ENCODE measurements at places on chromosomes 2 and 18.

DNA sequence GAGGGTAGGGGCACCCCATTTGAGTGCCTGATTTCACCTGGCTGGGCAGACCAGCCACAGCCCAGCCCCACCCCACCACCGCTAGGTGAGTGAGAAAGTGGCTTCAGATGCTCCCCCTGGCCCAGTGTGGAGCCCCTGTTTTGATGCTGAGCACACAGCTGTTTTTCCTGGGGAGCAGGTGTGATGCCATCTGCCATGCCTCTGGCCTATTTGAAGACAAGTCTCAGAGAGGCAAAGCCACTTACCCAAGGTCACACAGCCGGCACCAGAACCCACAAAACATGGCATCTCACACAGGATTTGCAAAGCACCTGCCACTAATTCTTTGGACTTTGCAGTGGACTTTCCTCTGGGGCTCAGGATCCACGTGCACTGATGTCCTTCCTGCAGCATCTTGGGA, 131.3 kb downstream of the INHBB start:
- no peak for DNase-seq

- DNase-seq, result no peak
Measured at GRCh38 chr18:77208964-77209363, 40.7 kb upstream of the GALR1 start.

- DNase-seq, result no peak
Measured at GRCh38 chr18:11052800-11053199, 96.6 kb downstream of the PIEZO2 start.

- no peak for DNase-seq
Measured at GRCh38 chr2:226906163-226906693, 70.4 kb downstream of the RHBDD1 start.

DNA sequence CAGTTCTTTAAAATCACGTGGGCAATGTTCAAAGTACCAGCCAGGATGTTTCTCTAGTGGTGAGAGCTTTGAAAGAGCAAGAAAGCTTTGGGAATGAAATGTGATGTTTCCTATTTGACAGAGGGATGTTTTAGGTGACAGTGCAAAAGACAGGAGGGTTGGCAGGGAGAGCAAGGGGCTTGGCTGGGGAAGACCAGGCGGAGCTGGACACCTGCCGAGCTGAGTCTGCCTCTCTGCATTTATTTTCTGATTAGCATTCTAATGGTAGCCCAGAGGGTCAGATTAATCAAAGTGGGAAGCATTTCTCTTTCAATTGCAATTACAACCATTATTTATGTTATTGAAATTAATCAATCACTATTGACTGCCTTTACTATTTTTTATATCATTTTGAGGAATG, 145.4 kb upstream of the RAB12 start:
- no peak for DNase-seq

DNA sequence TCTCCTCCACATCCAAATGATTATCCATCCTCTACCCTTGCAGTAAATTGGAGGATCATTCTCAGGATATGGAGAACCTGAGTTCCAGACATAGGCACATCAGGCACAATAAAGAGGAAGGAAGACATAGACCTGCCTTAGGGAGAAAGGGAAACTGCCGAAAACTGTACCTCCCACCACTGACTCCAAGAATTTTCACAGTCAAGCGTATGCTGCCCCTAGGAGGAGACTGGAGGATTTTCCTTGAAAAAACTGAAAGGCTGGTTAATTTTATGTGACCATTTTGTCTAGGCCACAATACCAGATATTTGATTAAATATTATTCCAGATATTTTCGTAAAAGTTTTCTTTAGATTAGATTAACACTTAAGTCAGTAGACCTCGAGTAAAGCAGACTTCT, 638.5 kb upstream of the PKDCC start:
- no peak for DNase-seq

DNA sequence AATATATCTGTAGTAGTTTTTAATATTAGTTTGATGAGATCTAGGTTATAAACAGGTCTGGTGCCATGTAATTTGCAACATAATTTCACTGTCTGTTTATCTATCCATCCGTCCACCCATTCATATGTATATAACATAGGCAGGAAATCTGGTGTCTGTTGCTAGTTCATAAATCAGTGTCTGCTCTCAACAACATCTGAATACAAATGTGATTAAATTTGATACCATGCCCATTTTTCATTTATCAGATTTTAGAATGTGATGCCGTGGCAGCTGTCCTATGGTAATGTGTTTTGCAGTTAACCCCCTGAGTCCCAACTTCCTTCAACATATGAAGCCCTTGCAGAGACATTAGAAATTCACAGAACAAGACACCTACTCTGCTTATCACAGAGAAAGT, 228.4 kb downstream of the CMPK2 start:
- DNase-seq, result no peak

GRCh38 chr2:42744545-42745082, 19.3 kb downstream of the OXER1 start:
- DNase-seq, result no peak

- no peak for DNase-seq
Measured at GRCh38 chr2:84643991-84644390, 127.7 kb downstream of the DNAH6 start.

DNA sequence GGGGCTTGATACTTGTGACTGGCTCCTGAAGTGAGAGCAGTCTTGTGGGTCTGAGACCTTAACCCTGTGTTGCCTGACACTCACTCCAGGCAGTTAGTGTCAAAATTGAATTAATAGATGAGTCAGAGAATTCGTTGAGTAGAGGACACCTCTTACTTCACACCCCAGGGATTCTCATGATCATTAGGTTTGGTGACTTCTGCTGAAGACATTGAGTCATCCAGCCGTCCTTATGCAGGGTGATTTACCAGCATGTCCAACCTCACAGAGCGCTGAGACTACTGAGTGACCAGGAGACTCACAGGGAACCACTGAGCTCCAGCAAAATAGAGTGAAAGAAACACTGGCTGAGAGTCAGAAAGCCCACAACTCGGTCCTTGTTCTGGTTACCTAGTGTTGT, 36.0 kb upstream of the EVA1A start:
- DNase-seq, result no peak

DNA sequence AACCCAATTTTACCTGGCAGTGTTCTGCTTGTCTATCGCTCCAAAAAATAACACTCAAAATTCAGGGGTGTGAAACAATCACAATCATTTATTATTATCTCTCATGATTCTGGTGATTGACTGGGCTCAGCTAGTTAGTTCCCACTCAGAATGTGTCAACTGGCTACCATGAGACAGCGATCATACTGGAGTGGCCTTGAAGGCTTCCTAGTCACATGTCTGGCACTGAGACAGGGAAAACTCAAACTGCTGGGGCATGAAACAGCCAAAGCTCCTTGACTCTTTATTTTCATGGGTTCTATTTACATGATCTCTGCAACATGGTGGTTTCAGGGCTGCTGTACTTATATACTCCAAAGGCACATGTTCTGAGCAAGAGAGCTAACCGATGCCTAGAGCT, 6.2 kb upstream of the ANXA4 start:
- no peak for DNase-seq

DNA sequence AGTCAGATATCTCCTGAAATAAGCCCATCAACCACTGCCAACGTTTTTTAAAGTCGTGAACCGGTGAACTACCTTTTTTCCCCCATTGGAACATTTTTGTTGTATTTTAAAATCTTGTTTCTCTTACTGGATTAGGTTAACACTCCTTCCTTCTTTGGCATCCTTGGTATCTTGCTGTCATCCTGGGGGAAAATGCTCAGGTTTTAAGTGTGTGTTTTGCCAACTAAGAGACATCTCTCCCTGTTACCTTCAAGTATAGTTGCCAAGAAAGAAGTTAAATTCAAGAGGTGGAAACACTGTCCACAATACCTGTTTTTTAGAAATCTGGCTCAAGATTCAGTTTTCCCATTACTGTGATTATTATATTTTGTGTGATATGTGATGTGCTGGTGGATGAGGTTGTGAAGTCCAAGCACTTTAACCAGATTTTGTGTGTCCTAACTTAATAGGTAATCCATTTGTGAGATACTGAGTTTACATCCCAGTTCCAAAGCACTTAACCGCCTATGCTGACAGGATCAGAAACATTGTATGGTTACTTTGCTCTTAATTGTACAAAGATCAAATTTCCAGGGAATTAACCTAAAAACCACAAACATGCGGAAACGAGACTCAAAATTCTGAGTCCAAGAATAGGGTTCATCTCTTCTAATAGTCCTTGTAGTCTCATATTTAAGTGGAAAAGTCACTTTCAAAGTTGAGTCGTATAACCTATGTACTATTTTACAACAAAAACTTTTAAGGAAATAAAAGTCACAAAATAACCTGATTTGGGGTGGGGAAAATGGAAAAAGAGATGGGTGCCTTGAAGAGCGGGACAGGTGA, 1.3 kb upstream of the SP3 start:
- no peak for DNase-seq

DNA sequence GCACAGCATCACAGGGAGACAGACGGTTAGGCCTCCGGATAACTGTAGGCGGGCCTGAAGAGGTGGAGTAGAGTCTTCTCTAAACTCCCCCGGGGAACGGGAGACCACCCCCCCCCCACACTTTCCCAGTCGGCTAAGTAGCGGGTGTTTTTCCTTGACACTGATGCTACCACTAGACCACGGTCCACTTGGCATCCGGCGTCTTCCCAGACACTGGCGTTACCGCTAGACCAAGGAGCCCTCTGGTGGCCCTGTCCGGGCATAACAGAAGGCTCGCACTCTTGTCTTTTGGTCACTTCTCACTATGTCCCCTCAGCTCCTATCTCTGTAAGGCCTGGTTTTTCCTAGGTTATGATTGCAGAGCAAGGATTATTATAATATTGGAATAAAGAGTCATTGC, 25.7 kb upstream of the NCL start:
- no peak for DNase-seq

DNA sequence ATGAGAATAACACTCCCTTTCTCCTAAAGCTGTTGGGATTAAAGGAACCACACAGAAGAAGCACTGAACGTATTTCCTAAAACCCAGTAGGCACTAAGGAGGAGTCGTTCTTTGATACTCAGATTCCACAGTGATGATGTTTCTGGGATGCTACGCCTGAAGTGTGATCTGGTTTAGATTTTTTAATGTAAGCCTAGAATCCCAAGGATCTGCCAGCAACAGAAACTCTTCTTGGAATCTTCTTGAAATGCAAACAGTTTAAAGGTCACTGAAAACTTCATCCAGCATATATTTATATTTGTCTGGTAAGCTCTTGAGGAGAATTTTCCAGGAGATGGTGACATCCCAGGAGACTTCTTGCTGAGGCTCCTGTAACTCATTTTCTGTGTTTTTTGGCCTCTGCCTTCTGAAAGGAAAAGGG, 247.6 kb upstream of the TRIB2 start:
- no peak for DNase-seq

GRCh38 chr2:228916416-228917090, 354.5 kb downstream of the PID1 start:
- no peak for DNase-seq

GRCh38 chr2:26636935-26637334, 4.2 kb downstream of the CIB4 start:
- DNase-seq, result no peak

DNA sequence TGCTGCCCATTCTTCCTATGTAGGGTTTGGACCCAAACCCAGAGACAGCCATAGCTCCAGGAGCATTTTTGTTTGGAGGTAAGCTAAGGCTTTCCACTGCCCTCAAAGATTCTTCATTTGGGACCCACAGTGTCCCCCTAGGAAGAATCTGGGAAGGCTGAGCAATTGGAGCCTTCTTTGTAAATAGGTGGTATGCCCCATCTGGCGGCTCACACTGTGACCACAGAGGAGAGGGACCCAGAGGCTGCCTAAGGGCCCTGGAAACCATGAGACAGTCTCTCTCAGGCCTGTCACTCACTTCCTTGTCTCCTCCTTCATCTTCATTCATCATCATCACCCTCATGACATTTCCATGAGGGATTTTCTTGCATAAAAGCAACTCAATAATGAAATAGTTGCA, 215.4 kb upstream of the OSR1 start:
- no peak for DNase-seq

DNA sequence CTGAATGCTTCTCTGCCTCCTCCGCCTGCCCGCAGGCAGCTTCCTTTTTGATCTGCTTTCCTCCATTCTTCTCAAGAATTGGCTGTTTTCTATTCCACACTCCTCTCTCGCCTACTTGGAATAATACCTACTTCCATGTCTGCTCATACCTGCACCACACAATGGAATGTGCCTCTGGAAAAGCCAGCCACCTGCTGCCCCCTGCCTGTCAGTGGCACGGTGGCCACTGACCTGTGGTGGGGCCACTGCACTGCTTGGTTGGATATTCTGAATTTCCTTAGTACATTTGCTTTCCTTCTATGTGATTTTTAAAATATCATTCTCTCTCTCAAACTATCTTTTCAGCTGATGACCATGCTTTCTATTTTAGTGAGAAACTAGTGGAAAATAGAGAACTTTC, 406.9 kb downstream of the DCDC2C start:
- no peak for DNase-seq

DNA sequence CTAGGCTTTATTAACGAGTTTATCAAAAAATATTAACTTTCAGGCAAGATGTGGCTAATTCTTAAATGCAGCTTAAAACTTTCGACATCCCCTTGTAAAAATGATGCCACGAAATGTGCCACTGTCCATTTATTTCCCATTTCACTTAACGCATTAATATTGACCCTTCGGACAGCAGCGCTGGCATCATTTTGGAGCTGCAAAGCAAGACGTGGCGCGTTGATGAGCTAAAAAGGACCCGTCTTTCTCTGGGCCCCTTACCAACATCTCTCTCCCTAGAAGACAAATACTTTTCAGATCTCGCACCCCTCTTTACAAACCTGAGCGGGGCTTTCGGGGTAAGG, 367.9 kb downstream of the MTX2 start:
- no peak for DNase-seq

GRCh38 chr18:59414111-59414653, 55.1 kb upstream of the LMAN1 start:
- no peak for DNase-seq

DNA sequence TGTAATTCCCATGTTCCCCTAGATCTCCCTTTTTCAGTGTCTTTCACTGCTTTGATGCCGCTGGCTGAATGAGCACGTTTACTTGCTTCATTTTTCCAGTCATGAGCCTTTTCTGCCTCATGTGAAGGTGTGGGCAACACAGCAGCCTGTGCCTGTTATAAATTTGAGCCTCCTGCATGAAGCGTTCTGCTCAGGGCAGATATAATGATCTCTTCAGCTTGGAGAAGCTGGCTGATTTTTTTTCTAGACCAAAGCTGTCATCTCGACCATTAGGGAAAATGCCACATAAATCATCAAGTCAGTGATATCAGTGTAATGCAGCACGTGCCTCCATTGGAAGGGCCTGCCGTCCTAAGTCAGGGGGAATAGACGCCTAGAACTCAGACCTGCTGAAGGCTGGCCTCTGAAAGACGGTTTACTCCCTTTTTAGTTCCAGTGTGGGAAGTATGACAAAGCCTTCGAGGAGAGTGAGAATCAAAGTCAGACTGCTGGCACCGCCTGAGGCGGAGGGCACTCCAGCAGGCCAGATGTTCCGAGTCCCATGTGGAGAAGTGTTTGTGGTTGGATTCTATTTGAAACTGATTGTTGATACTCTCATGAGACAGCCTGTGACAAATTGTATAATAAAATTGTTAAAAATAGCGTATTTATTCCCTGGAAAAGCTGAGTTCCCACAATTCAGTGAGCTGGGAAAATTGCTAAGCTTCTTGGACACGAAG, 196.5 kb downstream of the MYO1B start:
- DNase-seq, result no peak
